ENCODE measurements at places on chromosomes 11 and 22.

DNA sequence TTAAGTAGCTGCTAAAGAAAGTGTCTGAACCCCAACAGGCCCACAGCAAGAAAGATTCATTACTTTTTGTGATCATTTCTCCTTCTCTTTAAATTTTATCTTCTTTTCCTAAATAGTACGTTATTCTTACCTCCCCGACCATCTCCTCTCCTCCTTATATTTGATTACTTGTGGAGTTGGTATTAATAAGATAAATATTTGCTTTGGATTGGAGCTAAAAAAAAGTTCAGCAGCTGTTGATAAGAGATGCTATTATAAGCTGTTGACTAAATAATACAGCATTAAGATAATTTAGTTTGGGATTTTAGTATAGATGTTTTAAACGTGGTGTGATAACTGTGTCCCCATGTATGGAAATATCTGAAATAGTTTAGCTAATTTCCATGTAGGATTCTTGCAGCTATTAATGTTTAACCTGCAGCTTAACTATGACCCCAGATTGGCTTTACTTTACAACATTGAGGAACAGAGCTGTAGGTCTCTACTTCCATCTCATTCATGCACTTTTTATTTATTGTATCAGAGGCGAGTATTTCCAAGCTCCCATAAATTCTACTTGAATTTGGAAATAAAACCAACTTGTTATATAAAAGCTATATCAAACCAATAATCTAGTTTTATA is 37.8 kb downstream of the ZNF143 start:
- DNase-seq, result no peak

- no peak for DNase-seq
Observed at GRCh38 chr22:30253205-30253852, 6.8 kb upstream of the LIF start.

DNA sequence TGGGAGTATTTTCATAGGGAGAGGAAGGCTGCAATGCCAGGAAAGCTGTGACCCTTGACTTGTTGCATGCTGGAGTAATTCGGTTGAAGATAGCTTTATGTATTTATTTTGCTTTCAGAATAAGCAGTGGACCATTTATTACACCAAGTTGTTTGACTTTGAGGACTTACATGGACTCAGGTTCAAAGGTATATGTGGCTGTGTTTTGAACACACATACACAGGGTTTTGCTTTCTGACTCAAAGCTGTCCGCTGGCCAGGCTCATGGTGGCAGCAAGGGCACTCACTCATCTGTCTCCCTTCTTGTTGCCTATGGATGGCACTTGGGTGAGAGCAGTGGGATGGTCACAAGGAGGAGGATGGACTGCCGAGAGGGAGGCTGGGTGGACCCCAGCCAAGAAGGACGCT is 6.5 kb downstream of the TIMP3 start:
- DNase-seq, result no peak

DNA sequence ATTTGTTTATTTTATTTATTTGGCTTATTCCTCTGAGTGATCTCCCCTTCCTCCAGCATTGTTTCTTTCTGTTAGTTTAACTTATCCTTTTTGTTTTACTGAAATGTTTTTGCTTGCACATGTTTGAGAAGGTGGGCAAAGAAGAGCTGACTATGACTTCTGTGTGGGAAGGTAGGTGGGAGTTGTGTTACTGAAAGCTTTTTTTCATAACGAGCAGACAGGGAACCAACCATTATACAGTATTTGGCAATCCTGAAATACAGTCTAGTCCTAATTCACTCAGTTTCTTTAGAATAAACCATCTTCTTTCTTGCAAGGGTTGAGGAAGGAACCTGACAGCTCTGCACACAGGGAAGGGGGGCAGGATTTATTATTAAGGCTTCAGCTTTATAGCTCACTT is 37.0 kb upstream of the PAK1 start:
- no peak for DNase-seq

DNA sequence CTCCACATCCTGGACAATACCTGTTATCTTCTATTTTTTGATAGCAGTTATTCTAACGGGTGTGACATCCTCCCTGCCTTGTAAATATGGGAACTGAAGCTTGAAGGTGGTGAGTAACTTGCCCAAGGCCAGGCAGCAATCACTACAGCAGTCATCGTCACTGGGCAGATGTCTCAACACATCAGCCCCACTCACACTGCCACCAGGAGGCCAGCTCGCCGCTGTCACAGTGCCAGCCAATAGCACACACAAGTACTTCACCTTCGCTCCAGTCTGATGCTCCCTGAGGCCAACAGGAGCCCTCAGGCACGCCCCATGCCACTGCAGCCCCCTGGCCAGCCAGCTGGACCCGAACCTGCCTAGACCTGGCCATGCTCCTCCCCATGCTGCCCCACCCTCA is 4.9 kb upstream of the TTLL1 start:
- DNase-seq, result no peak

- no peak for DNase-seq
Observed at GRCh38 chr11:77732143-77732542, 88.4 kb downstream of the RSF1 start.

DNA sequence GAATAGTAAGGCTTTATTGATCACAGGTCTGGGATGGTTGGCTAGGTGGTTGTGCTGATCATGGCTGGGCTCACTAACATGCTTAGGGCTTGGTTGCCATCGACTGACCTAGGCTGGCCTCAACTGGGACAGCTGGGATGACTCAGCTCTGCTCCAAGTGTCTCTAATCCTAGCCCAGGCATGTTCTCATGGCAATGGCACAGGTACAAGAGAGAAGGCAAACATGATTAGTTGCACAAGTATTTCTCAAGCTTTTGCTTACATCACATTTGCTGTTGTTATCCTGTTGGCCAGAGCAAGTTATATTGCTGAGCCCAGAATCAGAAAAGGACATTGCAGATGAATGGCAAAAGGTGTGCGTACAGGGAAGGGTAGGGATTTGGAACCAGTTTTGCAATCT is 68.5 kb upstream of the SLC35C1 start:
- DNase-seq, result no peak

DNA sequence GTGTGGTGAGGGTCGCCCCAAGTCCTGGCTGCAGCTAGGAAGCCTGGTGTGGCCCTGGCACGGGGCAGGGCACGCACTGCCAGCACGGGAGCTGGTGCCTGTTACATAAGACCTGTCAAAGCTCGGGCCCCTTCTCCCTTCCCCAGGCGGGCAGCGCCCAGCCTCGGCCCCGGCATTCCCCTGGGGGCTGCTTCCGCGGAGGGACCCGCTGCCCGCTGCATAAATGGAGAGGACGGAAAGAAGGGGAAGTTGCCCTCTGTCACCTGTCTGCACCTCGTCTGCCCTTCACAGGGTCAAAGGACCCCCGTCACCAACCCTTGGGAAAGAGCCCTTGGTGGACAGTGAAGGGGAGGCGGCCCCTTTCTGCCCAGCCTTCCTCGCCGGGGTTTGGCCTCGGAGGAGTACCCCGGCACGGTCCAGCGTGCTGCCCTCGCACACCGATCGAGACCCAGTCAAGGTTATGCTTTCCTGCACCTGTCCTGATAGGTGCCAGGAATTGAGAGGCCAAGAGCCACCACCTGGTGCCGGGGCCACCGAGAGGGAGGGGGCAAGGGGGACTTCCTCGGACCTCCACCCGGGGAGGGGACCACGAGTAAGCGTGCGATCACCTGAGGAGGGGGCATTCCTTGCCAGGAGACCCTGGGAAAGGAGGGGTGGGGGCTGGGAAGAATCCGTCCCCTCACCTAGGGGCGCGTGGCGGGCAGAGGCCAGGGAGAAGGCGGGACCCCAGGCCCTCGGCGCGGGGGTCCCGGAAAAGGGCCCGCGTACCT is 16.8 kb upstream of the MFRP start:
- DNase-seq, result no peak

GRCh38 chr22:36149441-36149840 is 11.1 kb downstream of the APOL3 start:
- DNase-seq, result no peak

DNA sequence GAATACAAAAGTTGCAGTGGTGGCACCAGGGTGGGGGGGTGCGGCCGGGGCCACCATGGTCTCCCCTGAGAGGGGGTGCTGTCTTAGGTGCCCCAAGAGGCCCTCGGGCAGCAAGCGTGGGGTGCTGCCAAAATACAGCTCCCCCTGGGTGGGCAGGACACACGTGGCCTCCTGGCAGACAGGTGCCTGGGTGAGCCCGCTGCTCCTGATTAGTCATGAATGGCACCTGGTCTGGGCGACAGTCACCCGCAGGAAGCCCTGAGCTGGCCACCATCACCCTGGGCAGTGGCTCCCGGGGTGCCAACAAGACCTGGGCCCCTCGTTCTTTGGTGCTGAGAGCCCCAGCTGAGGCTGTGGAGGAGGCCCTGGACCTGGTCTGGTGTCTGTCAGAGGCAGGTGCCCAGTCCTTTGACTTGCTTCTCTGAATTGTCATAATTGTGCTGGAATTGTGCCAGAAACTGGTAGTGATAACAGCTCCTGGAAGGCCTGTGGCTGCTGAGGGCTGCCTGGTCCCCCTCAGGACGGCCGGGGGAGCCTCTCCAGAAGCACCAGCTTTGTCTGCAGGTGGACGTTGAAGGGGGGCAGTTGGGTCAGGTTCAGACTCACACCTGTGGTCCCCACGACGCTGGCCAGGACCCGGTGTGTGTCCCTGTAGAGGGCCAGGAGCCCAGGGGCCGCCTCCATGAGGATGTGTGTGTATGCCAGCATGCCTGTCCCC is 14.8 kb downstream of the ALG12 start:
- no peak for DNase-seq

DNA sequence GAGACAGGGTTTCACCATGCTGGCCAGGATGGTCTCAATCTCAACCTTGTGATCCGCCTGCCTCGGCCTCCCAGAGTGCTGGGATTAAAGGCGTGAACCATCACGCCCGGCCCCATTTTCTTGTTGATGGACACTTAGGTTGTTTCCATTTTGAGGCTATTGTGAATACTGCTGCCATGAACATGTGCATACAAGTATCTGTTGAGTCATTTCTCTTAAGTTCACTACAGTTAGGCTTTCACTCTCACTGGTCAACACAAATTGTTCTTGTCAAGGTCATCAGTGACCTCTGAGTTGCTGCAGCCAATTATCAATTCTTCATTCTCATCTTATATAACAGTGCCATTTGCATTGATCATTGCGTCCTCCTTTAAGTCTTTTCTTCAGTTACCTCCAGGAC is 13.0 kb upstream of the ZBTB44 start:
- DNase-seq, result no peak

DNA sequence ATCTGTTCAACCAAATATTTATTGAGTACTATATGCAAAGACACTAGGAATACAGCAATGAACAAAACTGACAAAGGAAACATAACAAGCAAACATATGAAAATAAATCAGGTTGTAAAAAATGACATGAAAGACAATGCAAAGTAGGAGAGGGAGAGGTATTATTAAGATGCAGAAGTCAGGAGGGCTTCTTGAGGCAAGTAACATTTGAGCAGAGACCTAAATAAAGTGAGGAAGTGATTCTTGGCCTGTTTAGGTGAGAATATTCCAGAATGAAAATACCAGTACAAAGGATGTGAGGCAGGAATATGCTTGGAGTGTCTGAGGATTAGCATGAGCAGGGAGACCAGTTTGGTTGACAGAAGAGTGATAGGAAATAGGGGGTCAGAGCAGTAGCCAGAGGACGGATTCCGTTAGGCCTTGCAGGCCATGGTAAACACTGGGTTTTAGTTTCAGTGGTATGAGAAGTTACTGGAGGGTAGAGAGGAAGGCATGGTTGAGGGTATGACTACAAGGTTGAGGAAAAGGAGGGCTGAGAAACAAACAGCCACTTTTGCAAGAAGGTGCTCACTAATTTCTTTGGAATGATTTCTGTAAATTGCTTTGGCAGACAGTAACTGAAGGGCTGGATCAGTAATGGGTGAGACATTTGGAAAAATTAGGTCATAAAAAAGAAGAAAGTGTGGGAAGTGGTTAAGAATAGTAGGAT is 191.9 kb downstream of the SWAP70 start:
- DNase-seq, result no peak

GRCh38 chr11:110679323-110679975 is 32.8 kb downstream of the ARHGAP20 start:
- DNase-seq, result no peak

DNA sequence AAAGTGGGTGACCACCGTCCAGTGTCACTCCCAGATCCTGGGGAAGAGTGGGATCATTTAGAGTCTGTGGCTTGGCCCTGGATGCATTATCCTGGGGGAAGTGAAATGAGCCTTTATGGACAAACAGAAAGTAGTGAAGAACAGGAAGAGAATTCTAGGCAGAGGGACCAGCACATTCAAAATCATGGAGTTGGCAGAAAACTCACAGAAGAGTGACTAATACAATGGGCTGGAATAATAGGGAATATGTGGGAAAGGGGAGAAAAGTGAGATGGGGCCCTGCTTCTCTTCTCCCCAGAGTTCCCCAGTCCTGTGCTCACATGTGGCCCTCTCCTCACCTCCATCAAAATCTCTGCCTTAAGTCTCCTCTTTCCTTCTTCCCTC is 84.3 kb downstream of the CCDC81 start:
- DNase-seq, result no peak

- no peak for DNase-seq
Observed at GRCh38 chr22:20577045-20577444, 69.6 kb downstream of the MED15 start.

DNA sequence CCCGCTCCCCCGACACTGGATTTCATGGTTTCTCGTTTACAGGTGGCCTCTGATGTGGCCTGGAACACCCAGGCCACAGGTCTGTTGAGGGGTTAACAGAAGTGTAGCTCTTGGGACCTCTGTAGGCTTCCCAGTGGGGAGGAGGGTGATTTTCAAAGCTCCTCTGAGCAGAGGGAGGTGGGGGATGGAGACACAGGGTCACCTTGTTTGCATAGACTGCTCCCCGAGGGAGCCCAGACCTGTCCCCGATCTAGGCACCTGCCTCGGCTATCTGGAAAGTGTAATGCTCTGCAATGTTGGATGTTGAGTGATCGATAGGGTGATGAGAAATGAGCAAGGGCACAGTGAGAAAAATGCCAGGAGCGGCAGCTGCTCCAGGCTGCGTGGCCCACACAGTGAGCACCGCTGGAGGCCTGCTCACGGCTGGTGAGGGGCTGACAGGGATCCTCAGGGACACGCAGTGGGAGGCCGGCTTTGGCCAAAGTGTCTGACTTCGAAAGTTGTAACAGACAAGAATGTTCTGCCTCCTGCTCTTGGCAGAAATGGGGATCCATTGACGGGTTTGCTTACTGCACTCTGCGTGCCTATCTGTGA is 594.1 kb downstream of the BRD1 start:
- no peak for DNase-seq

DNA sequence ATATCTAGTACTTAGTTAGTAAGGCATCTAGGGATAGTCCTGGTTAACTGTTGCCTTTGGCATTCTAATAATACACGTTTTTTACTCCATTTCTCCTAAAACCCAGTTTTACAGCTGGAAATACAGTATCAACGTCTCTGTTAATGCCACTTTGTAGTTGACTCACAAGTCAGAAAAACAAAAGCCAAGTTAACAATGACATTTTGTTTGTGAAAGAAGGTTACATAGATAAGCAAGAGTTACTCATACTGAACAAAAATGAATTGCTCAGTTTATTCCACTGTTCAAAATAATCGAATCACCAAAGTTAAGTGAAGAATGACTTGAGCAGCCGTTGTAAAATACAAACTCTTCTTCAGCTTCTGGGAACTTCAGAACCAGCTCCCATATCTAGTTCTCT is 540.3 kb downstream of the ETS1 start:
- no peak for DNase-seq

GRCh38 chr22:40823426-40823825 is 4.3 kb upstream of the SLC25A17 start:
- DNase-seq, result no peak
